OCI-LY7 (cell line): ENCODE measurements at places on chromosomes 16 and 17. TPM values are rescaled to one million over a fixed set of nuclear protein-coding genes. Genes with fewer than 3 reads are reported as not detected.

Gene P2RX5
- total RNA-seq, result 173 and 195 TPM in 2 replicates

DNA sequence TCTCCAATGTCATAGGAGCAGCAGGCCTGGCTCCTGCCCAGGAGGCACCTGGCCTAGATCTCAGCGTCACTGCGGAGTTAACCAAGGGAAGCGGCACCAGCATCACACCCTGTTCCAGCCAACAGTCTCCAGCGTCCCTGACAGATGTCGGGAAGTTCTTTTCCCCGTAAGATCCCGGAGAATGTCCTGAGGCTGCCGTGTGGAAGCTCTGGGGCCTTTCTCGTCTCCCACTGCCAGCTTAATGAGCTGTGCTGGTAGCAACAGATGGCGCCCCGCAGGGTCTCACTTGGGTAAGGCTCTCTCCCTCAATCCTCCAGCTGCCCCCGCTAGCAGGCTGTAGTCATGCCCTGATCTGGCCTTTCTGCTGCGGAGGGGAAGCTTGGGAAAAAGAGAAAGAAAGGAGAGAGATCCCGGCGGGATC lies 57.5 kb downstream of the MARCHF10 start:
- DNase-seq, result no peak

GRCh38 chr16:17339764-17340541 lies 130.8 kb downstream of the XYLT1 start:
- no peak for DNase-seq

DNA sequence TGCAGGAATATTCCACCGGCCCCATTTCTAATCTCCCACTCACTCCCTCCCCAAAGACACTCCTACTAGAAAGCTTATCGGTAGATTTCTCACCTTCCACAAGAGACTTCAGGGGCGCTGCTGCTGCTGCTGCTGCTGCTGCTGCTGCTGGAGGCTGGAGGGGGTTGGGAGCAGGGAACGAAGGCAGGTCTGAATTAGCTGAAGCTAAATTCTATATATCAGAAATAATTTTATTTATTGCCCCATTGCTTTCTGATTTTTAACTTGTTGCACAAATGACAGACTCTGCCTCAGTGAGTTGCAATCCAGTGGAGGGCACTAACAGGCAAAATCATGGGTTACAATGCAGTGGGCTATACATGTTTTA lies 25.8 kb upstream of the HLF start:
- no peak for DNase-seq

DNA sequence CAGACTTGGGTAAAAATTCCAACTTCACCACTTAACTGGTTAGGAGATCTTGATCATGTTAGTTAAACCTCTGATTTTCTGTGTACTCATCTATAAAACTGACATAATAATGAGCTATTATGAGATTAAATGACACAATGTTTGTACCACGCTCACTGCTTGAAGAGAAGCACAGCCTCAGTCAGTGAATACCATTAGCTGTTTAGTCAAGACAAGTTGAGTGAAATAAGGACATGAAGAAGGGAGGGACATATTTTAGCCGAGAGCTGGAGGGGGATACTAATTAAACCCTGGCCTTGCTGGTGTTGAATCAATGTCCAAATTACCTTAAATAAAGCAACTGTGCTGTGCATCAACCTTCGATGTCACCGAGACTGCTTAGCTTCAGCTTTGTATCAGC lies 105.1 kb upstream of the TOX3 start:
- DNase-seq, result no peak

DNA sequence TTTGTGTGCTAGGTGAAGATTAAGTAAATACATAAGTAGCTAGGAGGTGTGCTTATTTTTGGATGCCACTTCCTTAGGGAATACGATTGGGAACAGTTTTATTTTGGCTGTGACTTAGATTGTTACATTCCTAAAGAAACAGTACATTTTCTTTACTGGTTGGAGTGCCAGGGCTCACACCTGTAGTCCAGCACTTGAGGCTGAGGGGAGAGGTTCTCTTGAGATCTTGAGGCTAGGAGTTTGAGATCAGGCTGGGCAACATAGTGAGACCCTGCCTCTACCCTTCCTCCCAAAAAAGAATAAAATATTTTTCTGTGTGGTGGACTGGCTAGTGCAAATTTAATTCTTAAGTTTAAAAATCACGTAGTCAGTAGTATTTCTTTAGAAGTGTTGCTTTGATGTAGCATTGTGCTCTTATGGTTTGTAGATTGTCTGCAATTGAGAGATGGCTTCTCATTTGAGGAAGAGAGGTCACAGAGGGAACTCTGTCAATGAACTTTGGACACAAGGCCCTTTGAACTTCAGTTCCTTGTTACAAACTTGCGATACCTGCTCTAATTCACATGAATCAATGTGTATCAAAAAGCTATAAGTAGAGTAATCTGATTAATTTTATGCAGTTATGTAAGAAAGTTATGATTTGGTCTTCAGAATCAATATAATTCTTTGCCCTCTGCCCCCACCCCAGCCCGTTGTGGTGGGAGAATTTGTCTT lies 7.1 kb downstream of the HAPSTR1 start:
- DNase-seq, result no peak

- DNase-seq, result peak; percentile 83
Measured at GRCh38 chr16:3074860-3075522, 9.6 kb downstream of the IL32 start.

GRCh38 chr17:3750926-3751325 lies 27.2 kb downstream of the HASPIN start:
- DNase-seq, result no peak

- no peak for DNase-seq
Measured at GRCh38 chr16:51624080-51624775, 473.2 kb upstream of the SALL1 start.

GRCh38 chr17:35537601-35538141 lies at the start of gene SLFN12L:
TSS of gene SLFN12L (minus strand) at chr17:35537678. CDS start at chr17:35522364, 15,314 bp downstream.
- DNase-seq, result no peak

- DNase-seq, result no peak
Measured at GRCh38 chr17:75476271-75476671, 19.8 kb downstream of the TMEM94 start.

Gene HLF
- not detected in 2 replicates for total RNA-seq

- no peak for DNase-seq
Measured at GRCh38 chr17:45092911-45093430, 31.9 kb downstream of the NMT1 start.

GRCh38 chr16:50581845-50582244 lies 33.6 kb downstream of the NKD1 start:
- no peak for DNase-seq

DNA sequence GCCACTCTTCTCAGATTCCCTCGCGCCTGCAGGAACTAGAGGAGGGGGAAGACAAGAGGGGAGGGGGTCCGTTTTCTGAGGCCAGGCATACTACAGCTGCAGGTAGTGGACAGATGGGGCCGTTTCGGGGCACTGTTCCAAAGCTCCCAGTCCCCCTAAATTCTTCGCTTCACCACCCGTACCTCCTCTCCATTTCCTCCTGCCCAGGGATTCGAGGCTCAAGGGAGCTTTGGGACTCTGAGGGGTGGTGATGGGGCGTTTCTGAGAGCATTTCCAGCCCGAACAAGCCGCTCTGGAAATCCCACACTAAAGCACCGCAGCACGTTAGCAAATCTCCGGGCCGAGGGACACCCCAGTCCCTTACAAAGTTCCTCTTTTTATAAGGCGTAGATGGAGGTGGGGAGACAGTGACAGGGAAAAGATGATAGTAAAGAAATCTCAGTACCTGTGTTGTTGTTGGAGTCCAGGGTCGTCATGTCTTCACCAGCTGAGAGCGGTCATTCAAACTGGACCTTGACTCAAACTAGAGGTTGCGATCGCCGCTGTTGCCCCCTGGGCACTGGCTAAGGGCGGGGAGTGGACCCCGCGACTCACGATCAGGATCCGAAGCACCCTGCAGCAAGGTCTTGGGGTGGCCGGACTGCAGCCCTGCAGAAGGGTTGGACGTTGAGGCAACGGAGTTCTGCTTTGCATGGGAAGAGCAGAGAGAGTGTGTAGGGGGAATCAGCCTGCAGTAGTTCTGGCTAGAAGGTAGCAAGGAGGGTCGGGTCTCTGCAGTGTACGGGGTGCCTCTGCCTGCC lies 570 bp downstream of the NR1D1 start:
- no peak for DNase-seq

- DNase-seq, result no peak
Measured at GRCh38 chr16:47004652-47005051, 31.2 kb upstream of the DNAJA2 start.

Gene SLC5A10
- total RNA-seq, result not detected in 2 replicates

Gene ADAMTS18
- total RNA-seq, result not detected in 2 replicates

Gene TBC1D28
- total RNA-seq, result not detected in 2 replicates

GRCh38 chr16:49458656-49459445 lies 85.2 kb downstream of the C16orf78 start:
- DNase-seq, result no peak

Gene ASIC2
- not detected in 2 replicates for total RNA-seq

Gene FOXN1
- total RNA-seq, result not detected in 2 replicates
